ENCODE measurements at places on chromosomes 2 and 18.

DNA sequence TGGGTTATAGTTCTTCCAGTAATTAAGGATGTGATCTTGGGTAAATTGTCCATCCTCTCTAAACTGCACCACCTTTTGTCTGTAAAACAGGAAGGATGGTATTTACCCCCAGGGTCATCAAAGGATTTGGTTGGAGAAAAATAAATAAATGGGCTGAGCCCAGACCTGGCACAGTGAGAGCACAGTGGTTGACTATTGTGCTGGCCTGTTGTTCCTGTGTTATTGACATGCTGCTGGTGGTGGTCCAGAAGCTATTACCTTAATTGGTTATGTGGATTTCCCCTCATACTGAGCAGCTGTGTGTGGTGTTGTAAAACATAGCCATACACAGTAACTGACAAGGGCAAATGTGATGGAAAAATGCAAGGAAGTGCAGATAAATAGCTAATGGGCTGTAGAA is 746 bp upstream of the IL37 start:
- DNase-seq: no peak

GRCh38 chr2:194380011-194380410 is 1277.0 kb upstream of the SLC39A10 start:
- no peak for DNase-seq

- no peak for DNase-seq
Measured at GRCh38 chr2:108217211-108217610, 22.6 kb upstream of the SULT1C3 start.

DNA sequence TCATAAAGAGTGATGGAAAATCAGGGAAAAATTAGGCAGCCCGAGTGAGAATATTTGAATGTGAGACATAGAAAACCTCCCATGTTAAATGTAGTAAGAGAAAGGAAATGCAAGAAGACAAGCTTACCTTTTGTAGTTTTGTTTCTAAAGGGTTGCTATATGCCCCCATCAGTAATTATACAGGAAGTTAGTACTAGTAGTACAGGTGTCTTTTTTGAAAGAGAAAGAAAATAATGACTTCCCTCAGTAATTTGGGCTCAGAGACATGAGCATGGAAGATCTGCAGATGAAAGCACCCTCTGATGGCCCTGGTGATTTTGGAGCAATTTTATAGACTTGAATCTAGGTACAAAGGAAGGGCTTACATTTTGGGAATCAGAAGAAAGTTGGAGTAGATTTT is 80.8 kb downstream of the RHBDD1 start:
- DNase-seq: no peak

- no peak for DNase-seq
Measured at GRCh38 chr18:10752382-10752781, 226.6 kb downstream of the NAPG start.

DNA sequence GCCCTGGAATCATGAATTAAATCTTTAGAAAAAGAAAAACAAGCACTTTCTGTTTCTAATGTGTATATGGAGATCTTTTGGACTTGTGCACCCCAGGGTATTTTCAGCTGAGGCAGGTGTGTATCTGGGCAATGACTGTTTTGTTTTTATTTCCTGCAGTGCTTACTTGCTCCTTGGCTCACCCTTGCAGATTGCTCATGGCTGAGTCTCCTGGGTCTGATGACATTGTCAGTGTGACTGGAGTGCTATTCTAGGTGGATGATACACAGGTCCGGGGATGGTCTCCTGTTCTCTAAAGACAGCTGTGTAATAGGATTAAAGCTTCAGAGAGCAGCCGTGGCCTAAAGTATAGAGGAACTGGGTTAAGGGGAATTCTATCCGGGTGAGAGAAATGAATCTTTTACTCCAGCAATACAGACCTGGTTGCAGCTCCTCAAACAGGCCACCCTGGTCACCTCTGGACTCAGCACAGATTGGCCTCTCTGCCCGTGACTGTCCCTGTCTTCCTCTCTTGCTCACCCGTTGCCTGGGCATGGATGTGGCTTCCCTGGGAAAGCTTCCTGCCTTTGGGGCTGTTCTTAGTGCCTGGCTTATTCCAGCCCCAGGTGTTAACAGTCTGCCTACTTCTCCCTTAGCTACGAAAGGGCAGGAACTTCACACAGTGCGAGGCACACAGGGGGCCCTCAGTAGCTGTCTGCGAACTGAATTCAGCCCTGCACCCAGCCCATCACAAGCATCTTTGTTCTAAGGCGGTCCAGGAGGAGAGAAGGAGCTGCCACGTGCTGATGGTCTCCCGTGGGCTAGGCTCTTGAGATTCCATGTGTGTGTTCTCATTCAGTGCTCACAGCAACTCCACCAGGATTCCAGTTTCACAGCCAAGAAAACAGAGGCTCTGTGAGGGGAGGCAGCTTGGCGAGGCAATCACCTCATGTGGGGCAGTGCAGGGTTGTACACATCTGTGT is 84.3 kb downstream of the ACOXL start:
- no peak for DNase-seq

DNA sequence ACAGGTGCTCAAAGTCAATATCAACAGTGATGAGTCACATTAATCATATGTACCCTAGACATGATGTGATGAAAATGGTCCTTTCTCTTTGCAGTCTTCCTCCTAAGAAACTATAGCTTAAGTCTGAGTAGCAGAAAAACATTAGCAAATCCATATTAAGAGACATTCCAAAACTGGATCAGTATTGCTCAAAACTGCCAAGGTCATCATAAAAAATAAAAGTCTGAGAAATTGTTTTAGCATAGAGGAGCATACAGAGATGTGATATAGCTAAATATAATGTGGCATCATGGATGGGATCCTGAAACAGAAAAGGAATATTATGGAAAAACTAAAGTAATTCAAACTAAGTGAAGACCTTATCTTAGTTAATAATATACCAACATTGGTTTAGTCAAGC is 1316.1 kb downstream of the SUCLG1 start:
- no peak for DNase-seq

DNA sequence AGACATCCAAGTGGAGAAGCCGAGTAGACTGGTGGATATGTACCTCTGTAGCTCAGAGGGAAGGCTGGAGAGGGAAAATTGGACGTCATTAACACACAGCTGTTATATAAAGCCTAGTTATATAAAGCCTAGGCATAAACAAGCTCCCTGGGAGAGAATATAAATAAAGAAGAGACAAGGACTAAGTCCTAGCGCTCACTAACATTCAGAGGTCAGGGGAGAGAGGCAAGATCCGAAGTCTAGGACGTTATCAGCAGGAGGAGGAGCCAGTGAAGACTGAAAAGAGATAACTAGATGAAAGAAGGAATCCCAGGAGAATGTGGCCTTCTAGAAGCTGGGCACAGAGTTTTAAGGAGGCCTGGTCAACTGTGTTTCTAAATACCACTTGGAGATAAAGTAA is 55.3 kb downstream of the NOL10 start:
- DNase-seq: no peak

GRCh38 chr2:11388262-11389051 is 44.0 kb upstream of the ROCK2 start:
- DNase-seq: no peak

- peak; percentile 60 for DNase-seq
Measured at GRCh38 chr18:70491734-70492348, 203.0 kb downstream of the SOCS6 start.

- DNase-seq: no peak
Measured at GRCh38 chr2:26486789-26487188, 8.9 kb upstream of the OTOF start.
